ENCODE measurements at places on chromosomes 1 and 21. TPM values are rescaled to one million over a fixed set of nuclear protein-coding genes. Genes with fewer than 3 reads are reported as not detected.

- peaks cover 51% of the 10 kb centered on the region for H3K4me1 ChIP-seq
- no peak for DNase-seq
- no peaks in the 10 kb centered on the region for H3K27me3 ChIP-seq
- H3K4me3 ChIP-seq: no peak overlapping the region
- H3K27ac ChIP-seq: peak overlapping the region; percentile 6
- H3K36me3 ChIP-seq: no peaks in the 10 kb centered on the region
Measured at GRCh38 chr1:180265871-180266270, 35.8 kb downstream of the LHX4 start.

DNA sequence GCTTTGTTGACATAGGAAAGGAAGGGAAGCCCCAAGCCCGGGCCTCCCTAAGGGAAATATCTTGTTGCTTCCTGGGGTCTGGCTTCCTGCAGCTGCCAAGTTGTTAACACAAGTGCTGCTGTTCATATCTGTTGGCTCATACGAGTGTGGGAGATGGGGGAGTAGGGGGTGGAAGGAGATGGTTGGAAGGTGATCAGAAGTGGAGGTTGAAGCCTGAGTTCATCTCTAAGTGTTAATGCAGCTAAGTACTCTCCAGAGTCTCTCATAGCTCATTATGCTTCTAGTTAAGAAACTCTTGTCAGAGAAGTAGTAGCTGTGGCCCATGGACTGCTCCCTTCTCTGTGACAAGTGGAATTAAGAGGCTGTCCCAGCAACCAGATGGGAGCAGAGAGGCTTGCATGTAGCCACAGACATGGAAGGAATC, 319.2 kb upstream of the SPAG17 start:
- H3K4me1 ChIP-seq: peaks cover 39% of the 10 kb centered on the region
- DNase-seq: no peak
- H3K27ac ChIP-seq: peak overlapping the region; percentile 71
- no peaks in the 10 kb centered on the region for H3K36me3 ChIP-seq
- no peaks in the 10 kb centered on the region for H3K27me3 ChIP-seq
- H3K4me3 ChIP-seq: no peak overlapping the region

DNA sequence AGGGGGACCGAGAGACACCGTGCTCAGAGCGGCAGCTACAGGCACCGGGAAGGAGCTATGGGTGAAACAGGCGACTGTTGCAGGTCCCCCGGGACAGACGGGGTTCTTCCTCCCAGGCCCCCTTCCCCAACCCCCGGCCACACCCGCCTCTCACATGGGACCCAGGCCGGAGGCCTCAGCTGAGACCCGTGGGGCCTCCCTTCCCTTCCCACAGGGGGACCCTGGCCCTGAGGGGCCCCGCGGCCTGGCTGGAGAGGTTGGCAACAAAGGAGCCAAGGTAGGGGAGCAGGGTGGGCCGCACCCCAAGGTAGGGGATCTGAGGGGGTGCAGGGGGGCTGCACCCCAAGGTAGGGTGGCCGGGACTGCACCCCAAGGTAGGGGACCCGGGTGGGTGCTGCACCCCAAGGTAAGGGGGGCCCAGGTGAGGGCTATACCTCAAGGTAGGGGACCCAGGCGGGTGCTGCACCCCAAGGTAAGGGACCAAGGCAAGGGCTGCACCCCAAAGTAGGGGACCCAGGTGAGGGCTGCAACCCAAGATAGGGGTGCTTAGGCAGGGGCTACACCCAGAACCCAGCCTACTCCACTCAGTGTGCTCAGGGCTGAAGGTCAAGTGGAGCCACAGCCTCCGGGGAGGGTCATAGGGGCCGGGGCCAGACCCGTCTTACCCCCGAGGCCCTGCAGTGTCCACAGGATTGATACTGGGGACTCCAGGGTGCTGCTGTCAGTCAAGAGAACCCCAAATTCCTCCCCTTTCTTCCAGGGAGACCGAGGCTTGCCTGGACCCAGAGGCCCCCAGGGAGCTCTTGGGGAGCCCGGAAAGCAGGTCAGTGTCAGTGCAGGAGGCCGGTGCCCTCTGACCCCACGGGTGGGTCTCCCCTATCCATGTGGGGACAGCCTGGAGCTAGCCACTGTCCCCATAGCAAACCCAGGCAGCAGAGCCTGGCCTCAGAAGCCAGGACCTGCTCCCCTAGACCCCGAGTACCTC, 22.7 kb downstream of the COL6A2 start:
- peaks cover 7% of the 10 kb centered on the region for H3K36me3 ChIP-seq
- no peak overlapping the region for H3K4me3 ChIP-seq
- no peaks in the 10 kb centered on the region for H3K4me1 ChIP-seq
- DNase-seq: peak; percentile 6
- H3K27ac ChIP-seq: no peak overlapping the region

GRCh38 chr1:53091841-53092645, 30.0 kb downstream of the PODN start:
- no peaks in the 10 kb centered on the region for H3K4me1 ChIP-seq
- no peak overlapping the region for H3K27ac ChIP-seq
- H3K4me3 ChIP-seq: no peak overlapping the region
- no peaks in the 10 kb centered on the region for H3K27me3 ChIP-seq
- no peaks in the 10 kb centered on the region for H3K36me3 ChIP-seq
- no peak for DNase-seq

- H3K27ac ChIP-seq: no peak overlapping the region
- H3K36me3 ChIP-seq: no peaks in the 10 kb centered on the region
- no peak overlapping the region for H3K4me3 ChIP-seq
- peaks cover 15% of the 10 kb centered on the region for H3K27me3 ChIP-seq
- no peak for DNase-seq
- peaks cover 18% of the 10 kb centered on the region for H3K4me1 ChIP-seq
Measured at GRCh38 chr1:155093911-155094621, 15.4 kb downstream of the EFNA3 start.

GRCh38 chr1:31394584-31395193, 18.3 kb upstream of the SERINC2 start:
- peaks cover 9% of the 10 kb centered on the region for H3K27me3 ChIP-seq
- H3K36me3 ChIP-seq: no peaks in the 10 kb centered on the region
- peak overlapping the region; percentile 63 for H3K4me3 ChIP-seq
- H3K27ac ChIP-seq: no peak overlapping the region

DNA sequence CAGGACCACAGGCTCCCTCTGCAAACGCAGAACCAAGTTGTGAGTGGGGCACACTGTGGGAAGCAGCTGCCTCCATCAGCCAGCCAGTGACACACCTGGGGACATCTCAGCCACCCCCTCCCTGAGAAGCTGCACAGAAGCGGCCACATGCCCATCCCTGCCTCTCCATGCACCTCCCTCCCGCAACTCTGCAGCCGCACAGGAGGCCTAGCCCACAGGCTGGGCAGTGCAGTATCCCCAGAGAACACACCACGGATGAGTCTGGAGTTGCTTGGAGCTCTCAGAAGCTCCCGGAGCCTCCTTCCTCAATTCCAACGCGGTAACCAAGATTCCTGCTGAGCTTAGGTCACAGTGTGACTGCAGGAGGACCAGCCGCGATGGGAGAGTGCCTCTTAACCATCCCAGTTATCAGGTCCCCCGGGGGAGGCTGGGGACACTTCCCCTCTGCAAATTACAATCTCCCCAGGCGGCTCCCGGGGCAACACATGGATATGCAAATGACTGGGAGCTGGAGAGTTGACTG, 1.2 kb upstream of the WNT3A start:
- H3K27me3 ChIP-seq: peaks cover 95% of the 10 kb centered on the region
- H3K27ac ChIP-seq: no peak overlapping the region
- peak overlapping the region; percentile 57 for H3K4me3 ChIP-seq
- peaks cover 35% of the 10 kb centered on the region for H3K4me1 ChIP-seq
- H3K36me3 ChIP-seq: no peaks in the 10 kb centered on the region

GRCh38 chr21:17834639-17835354, 15.6 kb upstream of the C21orf91 start:
- peaks cover 22% of the 10 kb centered on the region for H3K4me1 ChIP-seq
- H3K4me3 ChIP-seq: no peak overlapping the region
- H3K27ac ChIP-seq: no peak overlapping the region
- no peaks in the 10 kb centered on the region for H3K27me3 ChIP-seq

DNA sequence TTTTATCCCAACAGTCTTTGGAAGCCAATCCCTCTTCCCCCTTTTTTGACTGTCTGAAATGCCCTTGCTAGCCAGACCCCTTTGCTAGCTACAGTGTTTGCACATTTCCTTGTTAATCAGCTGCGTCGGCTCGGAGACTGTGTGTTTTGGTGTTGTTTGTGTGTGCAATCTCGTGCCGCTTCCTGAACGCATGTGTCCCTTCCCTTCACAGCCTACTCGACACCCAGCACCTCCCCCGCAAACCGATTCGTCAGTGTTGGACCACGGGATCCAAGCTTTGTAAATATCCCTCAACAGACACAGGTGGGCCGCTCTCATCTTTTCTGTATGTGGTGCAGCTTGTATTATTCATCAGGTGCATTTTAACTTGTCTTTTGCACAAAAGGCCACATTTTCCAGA, 298.7 kb downstream of the TM2D1 start:
- H3K27ac ChIP-seq: no peak overlapping the region
- H3K4me1 ChIP-seq: peaks cover 21% of the 10 kb centered on the region
- DNase-seq: no peak
- no peaks in the 10 kb centered on the region for H3K27me3 ChIP-seq
- H3K4me3 ChIP-seq: no peak overlapping the region

- H3K4me3 ChIP-seq: no peak overlapping the region
- H3K4me1 ChIP-seq: no peaks in the 10 kb centered on the region
- H3K27ac ChIP-seq: no peak overlapping the region
- no peaks in the 10 kb centered on the region for H3K27me3 ChIP-seq
- no peak for DNase-seq
Measured at GRCh38 chr1:6095511-6096242, 50.0 kb downstream of the KCNAB2 start.

The BRINP3 gene
- 0.28 TPM for total RNA-seq

The PRKAB2 gene
- 28.3 TPM for total RNA-seq

The KIAA1614 gene
- total RNA-seq: 3.3 TPM

The TEX38 gene
- total RNA-seq: 0.21 TPM
